ENCODE measurements at places on chromosomes 1 and 21. TPM values are rescaled to one million over a fixed set of nuclear protein-coding genes. Genes with fewer than 3 reads are reported as not detected.

The TCHHL1 gene
- polyA plus RNA-seq: 0.16 TPM

DNA sequence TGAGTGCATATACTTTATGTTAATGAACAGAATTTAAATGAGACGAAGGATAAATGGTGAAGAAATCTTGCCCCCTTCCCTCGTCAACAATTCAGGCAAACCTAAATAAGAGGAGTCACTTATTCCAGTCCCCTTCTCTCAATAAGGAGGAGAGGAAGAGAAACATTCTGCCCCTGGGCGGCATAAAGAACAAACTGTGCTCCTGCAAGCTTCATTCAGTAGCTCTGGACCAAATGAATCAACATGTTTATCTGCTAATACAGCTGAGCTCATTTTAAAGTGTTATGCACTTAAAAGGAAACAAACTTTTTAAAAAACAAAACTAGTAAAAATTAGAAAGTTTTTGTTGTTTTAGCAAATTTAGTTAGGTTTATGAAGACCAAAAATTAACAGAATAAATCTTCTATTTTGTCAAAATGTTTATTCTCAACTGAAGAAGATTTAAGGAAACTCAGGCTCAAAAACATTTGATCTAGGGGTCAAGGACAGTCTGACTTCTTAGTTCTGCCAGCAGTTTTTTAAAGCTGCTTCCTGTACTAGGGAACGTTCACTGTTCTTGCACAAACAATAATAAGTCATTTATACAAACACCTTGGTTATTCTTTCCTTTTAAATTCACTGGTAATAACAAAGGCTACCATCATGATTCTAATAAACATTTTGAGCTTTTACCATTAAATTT lies 58.3 kb downstream of the AKT3 start:
- no peak for DNase-seq

GRCh38 chr1:59389847-59390246 lies 93.0 kb downstream of the FGGY start:
- DNase-seq: no peak

DNA sequence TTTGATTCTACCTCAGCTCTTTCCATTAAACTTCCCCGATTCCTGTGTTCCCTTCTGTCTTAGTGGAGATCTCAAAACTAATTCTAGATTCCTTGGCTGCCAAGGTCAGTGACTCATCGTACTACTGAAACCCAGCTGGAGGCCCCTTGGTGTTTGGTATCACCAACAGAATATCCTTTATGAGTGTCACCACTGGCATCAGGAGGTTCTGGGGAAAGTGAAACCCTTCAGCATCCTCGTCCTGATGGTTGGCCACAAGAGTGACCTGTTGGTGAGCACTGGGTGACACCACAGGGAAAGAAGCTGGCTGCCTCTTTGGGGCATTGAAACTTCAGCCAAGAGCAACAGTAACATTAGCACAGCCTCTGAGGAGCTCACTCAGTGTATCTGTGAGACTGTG lies 9.6 kb downstream of the RAB42 start:
- DNase-seq: no peak

DNA sequence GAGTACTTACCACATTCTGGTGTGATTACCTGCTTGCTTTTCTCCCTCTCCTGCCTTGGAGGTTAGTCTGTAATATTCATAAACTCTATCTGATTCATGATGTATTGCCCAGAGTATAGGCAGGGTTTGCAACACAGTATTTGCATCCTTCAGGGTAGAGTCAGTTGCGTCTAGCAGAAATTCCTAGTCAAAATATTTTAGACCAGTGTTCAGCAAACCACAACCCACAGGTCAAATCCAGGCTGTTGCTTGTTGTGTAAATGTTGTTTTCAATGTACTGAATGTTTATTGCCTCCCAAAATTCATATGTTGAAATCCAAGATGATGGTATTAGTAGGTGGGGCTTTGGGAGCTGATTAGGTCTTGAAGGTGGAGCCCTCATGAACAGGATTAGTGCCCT lies 82.9 kb downstream of the NGF start:
- no peak for DNase-seq

DNA sequence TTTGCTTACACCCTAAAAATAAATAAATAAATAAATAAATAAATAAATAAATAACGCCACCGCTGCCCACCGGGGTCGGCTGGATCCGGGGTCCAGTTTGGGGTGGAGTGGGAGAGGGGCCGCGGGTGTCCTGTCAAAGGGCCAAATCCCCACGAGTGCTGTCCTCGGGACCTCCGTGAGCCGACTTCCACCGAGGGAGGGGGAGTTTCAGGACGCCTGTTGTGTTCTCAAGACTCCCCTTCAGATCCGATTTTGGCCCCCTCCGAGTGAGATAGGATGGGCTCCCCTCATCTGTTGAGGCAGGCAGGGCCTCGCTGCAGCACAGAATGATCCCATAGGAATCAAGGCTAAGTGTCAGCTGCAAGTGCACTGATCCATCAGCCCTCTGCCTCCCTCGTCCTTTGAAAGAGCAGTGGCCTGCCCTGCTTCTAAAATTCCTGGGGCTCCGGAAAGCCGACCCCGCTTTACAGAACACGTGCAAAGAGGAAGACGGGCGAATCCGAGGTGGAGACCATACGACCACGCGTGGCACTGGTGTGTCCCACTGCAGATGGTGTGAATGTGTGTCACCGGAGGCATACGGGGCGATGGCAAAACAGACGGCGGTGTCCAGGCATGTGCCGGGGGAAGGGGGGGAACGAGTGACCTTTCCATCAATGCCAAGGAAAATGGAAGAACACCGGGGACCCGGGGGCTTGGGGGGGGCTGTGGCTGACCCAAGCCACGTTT lies 3880.5 kb downstream of the SRGAP2C start:
- no peak for DNase-seq

GRCh38 chr1:181140398-181140797 lies 51.9 kb downstream of the IER5 start:
- DNase-seq: no peak
